Right hindlimb (tissue), 1 donor: ENCODE measurements at places on chromosomes 12 and 14.
A peak's percentile ranks its signal among the peaks of the same experiment; 100 is the strongest.

- no peak for DNase-seq
These were observed 8.2 kb downstream of the CHST11 start for GRCh38 chr12:104464899-104465298.

- peak; percentile 58 for DNase-seq
These were observed 24.7 kb upstream of the C14orf180 start for GRCh38 chr14:104554608-104555429.

GRCh38 chr12:53798575-53798974 is 46.8 kb upstream of the CISTR start:
- DNase-seq = no peak

DNA sequence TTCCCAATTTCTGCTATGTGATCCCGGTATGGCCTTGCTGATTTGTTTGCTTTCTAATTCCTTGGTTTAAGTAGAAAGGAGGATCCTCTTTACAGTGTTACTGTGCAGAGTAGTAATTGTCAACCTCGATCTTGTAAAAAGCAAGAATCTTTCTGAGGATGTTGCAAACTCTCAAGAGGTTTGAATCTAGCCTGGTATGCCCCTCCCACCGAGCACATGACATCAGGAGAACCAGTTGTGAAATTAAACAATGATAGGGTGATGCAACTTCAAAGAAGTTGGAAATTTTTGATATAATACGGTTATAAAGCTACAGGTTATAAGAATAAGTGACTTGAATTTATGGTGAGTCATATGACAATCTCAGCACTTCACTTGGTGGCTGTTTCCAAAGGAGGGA is 35.0 kb upstream of the FUT8 start:
- DNase-seq = no peak

DNA sequence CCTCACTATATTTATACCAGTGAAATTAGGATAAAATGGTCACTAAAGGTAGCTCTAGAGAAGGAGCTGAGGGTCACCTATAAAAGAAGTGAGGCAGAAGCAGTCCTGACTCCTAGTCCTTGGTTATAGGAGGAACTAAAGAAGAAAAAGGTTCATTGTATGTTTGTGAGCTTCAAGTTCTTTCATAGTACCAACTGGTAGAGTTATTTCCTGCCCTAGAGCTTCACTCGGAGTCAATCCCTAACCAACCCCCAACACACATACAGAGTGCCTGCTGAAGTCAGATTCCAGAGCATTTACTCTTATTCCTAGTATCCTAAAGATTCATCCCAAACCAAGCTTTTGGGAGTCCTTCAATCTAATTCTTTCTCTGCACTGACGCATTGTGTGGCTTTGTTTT is 29.3 kb upstream of the FRMD6 start:
- DNase-seq = no peak

DNA sequence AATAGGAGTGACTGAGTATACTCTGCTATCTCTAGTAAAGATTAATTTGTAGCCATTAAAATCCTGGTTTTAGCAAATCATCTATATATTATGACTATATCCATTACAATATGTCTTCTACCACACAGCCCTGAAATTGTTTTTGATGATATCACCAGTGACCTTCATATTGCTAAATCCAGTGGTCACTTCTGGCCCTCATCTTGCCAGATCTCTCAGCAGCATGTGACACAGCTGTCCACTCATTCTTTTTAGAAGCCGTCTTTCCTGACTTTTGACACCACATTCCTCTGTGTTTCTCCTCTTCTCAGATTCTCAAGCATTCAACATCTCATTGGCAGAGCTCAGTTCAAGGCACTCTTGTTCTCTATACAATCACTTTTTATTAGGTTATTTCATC is 54.9 kb downstream of the CPNE8 start:
- no peak for DNase-seq

DNA sequence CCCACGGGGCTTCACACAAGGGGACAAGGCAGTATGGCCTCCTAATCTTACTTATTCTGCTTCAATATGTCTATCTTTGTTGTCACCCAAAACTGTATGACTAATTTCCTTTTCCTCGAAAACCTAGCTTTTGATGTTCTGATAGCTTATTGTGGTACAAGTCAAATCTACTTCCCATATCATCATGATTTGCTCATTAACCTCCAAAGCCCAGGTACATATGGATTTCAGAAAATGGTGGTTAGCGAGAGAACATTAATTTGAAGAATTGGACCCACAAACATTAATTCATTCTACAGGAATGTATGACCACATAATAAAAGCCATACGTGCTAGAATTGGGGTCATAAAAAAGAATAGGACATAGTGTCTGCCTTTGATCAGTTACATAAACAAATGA is 412.5 kb downstream of the CCDC91 start:
- DNase-seq = no peak

DNA sequence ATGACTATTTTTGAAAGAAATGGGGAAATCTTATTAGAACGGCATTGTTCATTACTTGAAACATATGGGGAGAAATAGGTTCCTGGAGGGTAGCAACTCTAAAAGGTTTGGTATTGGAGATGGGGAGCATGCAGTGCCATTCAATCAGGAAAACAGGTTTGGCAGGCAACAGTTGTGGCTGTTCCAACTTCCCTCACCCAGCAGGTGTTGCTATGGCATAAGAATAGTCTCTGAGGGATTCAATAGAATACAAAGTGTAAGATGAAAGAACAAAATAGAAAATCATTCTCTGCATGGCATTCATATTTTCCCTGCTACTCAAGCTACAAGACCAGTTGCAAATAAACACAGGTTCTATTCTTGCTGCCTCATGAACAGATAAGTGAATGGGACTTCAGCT is 393.3 kb upstream of the RPL10L start:
- DNase-seq = no peak

GRCh38 chr14:76113691-76114090 is 38.0 kb upstream of the GPATCH2L start:
- DNase-seq = no peak

- no peak for DNase-seq
These were observed 46.1 kb downstream of the DDX11 start for GRCh38 chr12:31119803-31120211.

GRCh38 chr12:59459966-59460660 is 135.7 kb upstream of the SLC16A7 start:
- no peak for DNase-seq

DNA sequence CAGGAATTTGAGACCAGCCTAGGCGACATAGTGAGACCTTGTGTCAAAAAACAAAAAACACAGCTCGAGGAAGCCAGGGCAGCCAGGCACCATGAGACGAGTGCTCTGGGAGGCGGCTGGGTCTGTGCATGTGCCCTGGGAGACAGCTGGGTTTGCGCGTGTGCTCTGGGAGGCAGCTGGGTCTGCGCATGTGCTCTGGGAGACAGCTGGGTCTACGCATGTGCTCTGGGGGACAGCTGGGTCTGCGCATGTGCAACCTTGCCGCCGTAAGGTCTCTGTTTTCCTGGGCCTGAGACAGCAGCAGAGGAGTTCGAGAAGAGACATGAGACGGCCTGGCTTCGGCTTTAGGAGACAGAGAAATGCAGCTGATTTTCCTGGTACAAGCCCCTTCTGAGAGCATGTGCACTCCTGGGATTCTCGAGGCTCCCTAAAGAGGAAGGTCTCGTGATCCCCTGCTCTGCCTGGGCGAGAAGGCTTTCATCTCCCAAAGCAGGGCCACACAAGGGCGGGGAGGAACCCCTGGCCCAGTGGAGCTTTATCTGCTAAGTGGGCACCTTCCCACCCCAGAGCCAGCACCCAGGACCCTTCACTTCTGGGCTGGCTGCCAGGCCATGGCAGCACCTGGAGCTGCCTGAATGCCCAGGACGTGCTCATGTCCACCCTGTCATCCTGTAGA is 3.5 kb upstream of the BDKRB1 start:
- peak; percentile 70 for DNase-seq

DNA sequence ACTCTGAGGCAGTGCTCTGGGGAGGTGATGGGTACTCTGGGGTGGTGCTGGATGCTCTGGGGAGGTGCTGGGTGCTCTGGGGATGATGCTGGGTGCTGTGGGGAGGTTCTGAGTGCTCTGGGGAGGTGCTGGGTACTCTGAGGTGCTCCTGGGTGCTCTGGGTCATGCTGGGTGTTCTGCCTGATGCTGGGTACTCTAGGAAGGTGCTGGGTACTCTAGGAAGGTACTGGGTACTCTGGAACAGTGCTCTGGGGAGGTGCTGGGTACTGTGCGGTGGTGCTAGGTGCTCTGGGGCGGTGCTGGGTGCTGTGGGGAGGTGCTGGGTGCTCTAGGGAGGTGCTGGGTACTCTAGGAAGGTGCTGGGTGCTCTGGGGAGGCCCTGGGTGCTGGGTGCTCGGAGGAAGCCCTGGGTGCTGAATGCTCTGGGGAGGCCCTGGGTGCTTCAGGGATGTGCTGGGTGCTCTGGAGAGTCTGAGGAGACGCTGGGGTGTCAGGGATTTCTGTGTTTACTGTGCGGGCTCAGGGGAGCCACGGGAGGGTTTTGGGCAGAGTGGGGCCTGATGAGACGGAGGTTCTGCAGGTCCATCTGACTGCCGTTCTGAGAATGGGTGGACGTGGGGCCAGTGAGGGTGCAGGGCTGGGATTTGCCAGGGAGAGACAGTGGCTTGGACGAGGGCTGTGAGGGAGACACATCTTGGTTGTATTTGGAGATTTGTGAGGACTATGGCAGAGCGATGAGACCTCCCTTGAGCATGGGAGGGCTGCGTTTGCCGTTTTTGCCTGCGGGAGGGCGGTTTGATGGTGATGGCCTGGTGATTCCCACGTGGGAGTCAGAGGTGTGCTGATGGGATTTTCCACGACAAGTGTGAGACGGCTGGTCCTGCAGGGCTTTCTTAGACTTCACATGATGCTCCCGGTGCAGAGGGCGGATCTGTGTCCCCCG is 30.0 kb downstream of the MMP17 start:
- no peak for DNase-seq

DNA sequence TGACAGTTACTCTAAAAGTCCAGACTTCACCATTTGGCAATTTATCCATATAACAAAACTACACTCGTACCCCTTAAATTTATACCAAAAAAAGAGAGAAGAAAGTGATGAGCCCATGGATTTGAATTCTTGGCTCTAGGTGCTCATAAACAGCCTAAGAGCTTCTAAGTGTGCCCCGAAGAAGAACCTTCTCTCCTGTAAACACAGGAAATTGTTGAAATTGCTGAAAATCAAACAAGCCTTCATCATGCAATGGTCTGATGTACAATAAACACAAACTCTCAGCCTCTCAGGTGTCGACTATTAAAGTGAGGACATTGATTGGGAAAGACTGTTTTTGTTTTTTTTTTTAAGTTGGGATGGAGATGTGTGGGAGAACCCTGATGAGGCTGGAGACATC is 21.8 kb downstream of the PDE6H start:
- DNase-seq = no peak

DNA sequence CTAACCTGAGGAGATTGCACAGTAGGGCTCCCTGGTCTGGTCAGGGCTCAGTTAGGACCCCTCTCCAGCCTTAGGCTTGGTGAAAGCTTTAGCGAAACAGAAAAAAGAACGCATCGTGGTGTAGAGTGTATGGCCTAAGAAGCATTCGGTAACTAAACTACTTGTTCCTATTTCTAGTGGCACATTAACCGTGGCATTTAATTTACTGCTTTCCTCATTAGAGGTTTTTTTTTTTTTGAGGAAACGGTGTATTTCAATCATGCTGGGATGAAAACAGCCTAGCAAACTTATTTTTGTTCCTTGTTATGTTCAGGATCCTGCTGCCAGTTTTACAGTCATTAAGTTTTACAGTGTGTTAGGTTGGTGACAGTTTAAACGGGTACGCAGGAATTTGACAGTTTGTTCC is 518 bp upstream of the OSBPL8 start:
- DNase-seq = no peak

GRCh38 chr14:22122227-22122818 is 448.7 kb upstream of the OR4E1 start:
- DNase-seq = no peak

DNA sequence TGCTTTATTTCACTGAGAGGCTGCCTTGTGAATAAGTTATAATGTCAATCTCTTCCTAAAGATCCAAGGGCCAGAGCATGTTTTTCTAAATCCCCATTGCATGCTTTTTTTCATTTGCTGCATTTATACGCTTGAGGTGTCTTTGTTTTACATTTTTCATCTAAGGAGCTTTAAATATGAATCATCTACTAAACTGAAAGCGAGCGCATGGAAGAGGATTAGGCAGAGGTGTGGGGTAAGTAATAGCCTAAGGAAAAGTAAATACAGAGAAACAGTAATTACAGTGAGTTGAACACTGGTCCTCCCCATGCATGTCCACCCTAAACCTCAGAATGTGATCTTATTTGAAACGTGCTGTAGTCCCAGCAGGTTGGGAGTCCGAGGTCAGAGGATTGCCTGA is 76.4 kb upstream of the METAP2 start:
- DNase-seq = no peak

DNA sequence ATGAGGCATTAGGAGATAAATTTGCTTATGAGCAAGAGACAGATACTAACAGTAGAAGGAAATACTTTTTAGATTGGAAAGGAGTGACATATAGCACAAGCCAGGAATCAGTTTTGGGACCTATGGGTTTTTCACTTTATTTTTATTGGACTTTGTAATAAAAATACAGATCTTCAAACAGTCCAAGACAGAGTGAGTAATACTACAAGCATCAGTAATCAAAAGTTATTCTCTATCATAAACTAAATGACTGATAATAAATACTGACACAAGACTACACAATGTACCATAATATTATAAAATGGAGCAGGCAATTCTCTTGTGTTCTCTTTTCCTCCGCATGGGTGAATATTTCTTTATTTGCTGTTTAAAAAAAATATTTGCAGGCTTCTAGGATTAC is 85.8 kb downstream of the DERA start:
- no peak for DNase-seq

DNA sequence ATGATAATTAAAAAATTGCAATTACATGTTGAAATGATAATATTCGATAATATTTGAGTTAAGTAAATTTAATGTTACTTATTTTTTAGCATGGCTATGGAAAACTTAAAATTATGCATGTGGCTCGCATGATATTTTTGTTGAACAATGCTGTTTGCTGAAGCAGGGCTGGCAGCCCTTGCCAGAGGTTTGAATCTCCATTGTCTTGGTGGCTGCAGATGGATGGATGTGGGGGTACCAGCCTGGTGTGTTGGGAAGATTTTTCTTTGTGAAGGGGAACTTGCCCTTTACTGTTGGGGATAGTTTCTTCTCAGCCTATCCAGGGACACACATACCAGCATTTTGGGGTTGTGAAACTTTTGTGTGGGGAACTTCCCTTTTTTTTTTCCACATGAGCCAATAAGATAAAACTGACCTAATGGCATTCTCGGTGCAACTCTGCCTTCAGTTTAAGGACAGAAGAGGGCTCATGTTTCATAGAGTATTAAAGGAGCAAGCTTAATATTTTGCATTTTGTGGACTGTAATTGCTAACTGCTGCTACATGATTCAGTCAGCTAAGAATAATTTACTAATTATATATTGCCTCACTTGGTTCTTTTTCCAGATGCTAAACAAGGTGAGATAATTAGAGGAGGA is 8.8 kb downstream of the RASSF3 start:
- DNase-seq = no peak

- DNase-seq = no peak
These were observed 231.2 kb downstream of the ETNK1 start for GRCh38 chr12:22856178-22856577.

- no peak for DNase-seq
These were observed 863.2 kb downstream of the LRFN5 start for GRCh38 chr14:42469637-42470426.

- no peak for DNase-seq
These were observed 284.0 kb downstream of the PRKD1 start for GRCh38 chr14:29643433-29644211.

GRCh38 chr12:96063046-96063445 is 27.7 kb upstream of the LTA4H start:
- DNase-seq = no peak

- DNase-seq = no peak
These were observed 145.8 kb upstream of the TMPO start for GRCh38 chr12:98369581-98369980.

GRCh38 chr14:61187196-61187905 is 93.8 kb downstream of the TMEM30B start:
- no peak for DNase-seq
